ENCODE measurements at places on chromosomes 1 and 21.

GRCh38 chr1:231707407-231707806 is 80.8 kb downstream of the DISC1 start:
- DNase-seq = no peak

- DNase-seq = no peak
Measured at GRCh38 chr1:17447501-17447992, 8.1 kb upstream of the RCC2 start.

GRCh38 chr1:243507001-243507671 is 251.3 kb downstream of the SDCCAG8 start:
- DNase-seq = peak; percentile 14

GRCh38 chr21:15190837-15191236 is 126.0 kb upstream of the NRIP1 start:
- no peak for DNase-seq

DNA sequence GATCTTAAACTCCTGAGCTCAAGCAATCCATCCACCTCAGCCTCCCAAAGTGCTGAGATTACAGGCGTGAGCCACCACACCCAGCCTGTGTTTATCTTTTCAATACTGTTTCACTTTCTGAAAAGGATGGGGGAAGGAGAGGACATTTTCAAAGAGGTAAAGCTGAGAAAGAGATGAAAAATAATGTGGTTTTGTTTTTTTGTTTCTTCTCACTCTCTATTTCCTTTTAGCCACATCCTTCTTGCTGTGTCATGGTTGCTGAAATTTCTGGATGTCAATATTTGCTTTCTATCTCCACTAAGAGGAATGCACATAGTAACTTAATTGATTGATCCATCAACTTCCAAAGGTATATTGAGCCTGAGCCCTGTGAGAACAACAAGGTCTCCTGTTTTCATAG is 6.4 kb upstream of the C1orf21 start:
- DNase-seq = no peak

GRCh38 chr1:183575606-183576005 is 14.7 kb downstream of the NCF2 start:
- DNase-seq = no peak

- DNase-seq = no peak
Measured at GRCh38 chr1:218705911-218706893, 361.1 kb downstream of the TGFB2 start.

DNA sequence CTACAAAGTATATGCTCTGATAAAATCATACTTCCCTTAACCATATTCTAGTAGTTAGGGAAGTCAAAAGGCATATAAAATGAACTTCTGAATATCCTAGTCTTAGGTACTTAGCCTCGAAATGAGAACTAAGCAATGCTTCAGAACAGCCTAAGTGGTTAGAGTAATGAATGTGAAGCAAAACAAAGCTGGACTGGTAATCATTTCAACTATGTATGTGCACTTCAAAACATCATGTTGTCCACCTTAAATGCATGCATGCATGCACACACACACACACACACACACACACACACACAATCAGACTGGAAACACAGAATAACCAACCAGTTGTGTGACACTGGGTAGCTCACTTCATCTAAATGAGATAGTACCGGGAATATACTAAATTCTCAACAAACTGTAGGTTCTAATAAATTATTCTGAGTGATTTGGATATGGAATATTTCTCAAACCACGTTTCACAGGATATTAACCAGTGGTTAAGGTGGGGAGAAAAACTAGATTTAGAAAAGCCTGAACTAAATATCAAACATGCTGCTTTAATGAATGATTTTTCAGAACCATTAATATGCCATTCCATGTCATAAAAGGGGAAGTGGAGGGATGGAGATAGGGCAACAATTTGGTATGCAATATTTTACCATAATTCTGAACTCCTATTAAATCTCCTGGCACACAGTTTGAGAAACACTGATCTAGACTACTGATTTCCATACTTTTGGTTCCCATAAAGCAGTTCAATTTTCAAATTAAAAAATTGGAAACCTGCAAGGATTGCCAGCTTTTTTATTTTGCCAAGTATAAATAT is 19.5 kb downstream of the RNF115 start:
- DNase-seq = no peak

- DNase-seq = no peak
Measured at GRCh38 chr1:40291293-40291692, 25.8 kb downstream of the COL9A2 start.

GRCh38 chr1:226978432-226979114 is 38.5 kb downstream of the COQ8A start:
- no peak for DNase-seq

DNA sequence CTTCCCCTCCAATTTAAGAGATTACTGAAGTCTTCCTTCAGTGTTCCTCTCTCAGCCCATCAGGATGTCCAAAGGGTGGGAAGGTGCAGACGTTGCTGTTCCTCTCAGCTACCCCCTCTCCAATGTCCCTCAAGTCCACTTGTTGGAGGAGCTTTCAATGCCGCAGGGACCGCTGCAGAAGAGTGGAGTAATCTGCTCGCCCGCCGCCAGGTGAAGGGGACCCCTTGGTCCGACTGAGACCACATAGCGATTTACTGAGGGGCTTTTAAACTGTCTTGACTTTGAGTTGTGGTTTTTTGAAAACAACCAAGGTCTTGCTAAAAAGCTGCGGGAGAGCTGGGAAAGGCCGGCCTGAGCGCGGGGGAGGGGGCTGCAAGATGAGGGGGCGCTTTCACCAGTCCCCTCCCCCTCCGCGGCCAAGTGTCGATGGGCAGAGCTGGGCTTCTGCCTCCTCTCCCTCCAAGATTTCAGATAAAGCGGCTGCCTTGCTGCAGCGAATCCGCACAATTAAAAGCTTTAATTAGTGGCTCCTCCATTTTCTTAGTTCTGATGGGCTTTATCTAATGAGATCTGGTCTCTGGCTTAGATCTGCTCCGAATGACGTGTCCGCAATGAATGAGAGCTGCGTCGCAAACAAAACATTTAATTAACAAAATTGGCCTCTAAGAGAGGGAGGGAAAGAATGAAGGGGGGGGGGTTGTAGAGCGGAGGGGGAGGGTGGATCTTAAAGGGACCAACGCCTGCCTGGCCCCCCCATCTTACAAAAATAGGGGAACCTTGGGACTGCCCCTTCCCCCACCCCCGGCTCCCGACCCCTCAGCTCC is 5.9 kb downstream of the LMO4 start:
- DNase-seq = peak; percentile 70

DNA sequence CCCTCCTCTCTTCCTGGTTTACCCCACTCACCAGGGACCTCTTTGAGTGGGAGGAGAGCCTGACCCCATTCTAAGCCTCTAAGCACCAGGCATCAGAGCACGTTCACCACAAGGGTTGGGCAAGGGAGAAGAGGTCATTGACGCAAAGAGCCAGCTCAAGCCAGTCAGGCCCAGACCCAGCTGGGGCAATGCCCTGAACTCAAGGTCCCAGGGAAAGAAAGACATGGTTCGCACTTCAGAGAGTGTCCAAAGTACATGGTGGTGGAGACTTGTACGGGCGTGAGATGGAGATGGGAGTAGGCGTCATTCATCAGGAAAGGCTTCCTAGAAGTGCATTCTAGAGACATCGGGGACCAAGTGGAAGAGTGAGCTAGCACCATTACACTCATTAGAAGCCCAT is 7.2 kb downstream of the PKP1 start:
- DNase-seq = no peak

- no peak for DNase-seq
Measured at GRCh38 chr1:61425040-61425439, 299.9 kb downstream of the TM2D1 start.

- DNase-seq = no peak
Measured at GRCh38 chr1:204480515-204480914, 14.1 kb downstream of the PIK3C2B start.

- no peak for DNase-seq
Measured at GRCh38 chr1:63981408-63981773, 207.6 kb downstream of the ROR1 start.

GRCh38 chr1:19964542-19964941 is 14.9 kb downstream of the PLA2G2A start:
- no peak for DNase-seq

- DNase-seq = no peak
Measured at GRCh38 chr1:21324368-21325141, 34.3 kb upstream of the ECE1 start.

GRCh38 chr1:226712742-226713419 is 26.2 kb downstream of the ITPKB start:
- no peak for DNase-seq

GRCh38 chr1:165632491-165632890 is 1.5 kb downstream of the MGST3 start:
- no peak for DNase-seq

GRCh38 chr1:74652711-74653139 is 20.9 kb downstream of the ERICH3 start:
- no peak for DNase-seq

DNA sequence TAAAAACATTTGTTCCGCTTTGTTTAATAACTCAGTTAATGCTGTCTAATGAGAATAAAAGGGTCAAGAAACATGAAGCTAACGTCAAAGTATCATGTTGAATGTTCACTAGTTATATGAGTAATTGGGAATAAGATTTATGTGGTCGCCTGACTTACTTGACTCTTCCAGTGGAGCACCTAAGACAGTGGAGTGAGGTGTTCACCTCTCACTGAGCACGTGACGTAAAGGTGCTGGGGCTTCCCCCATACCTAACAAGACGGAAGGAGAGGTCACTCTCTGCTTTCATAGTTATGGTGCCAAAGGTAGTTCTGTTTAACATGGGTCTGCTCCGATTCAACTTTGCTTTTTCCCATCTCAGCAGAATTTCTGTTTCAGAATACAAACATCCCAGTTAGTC is 686 bp downstream of the KMO start:
- DNase-seq = no peak

DNA sequence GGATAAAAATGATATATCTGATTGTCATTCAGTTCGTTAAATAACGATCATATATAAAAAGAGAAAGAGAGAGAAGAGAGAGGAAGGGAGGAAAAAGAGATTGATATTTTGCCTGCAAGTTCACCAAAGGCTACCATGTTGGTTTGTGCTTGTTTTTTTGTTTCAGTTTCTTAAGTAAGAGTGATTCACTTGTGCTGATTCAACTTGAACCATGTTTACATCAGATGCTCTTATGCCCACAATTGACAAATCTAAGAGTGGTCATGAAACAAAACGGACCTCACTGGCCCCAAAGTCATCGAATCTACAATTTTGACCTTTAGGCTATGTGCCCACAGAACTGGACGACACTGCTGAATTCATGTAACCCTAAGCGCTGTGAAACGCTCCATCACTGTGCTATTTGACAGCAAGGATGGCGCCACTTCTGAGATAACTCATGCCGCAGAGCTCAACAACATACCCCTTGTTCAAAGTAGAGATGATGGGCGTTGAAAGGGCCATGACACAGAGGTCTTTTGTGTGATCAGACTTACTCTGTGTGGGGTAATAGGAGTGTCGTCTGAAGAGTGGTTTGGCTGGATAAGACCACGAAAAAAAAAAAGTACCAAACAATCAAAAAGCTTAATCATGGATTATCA is 481.4 kb downstream of the SETD4 start:
- DNase-seq = no peak

DNA sequence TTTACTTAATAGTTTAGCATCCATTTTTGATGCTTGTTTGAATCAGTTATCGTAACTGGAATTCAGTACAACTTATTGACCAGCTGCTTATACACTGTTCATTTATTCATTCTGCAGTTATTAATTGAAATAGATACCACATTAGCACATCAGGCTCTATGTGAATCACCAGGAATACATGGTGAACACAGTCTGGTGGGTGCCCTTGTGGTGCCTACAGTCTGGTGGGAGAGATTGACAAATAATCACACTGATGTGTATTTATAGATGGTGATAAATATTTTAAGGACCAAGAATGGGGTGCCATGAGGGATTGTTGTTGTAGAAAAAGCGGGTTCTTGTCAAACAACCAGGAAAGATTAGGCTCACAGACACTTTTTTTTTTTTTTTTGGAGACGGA is 87.6 kb downstream of the ZFYVE9 start:
- no peak for DNase-seq

DNA sequence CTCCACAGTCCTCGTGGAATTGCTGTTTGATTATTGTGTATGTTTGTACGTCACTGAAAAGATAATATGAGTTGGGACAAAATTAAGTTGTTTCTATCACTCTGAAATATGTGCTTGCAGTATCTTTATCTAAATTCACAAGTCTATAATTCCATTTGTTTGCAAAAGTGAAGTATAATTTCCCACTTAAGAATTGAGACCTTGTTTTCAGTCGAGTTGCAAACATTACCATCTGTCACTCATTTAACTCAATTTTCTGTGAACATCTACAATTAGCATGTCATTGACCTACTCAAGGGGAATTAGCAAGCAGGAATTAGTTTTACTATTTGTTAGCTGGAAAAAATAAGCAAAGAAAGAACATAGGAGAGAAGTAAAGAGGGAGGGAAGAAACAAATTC is 195.8 kb downstream of the TPR start:
- no peak for DNase-seq

- DNase-seq = no peak
Measured at GRCh38 chr1:64865105-64865757, 101.1 kb downstream of the JAK1 start.

GRCh38 chr1:96522927-96523326 is 198.7 kb upstream of the PTBP2 start:
- DNase-seq = no peak

- DNase-seq = no peak
Measured at GRCh38 chr1:87712261-87713010, 383.8 kb downstream of the LMO4 start.

DNA sequence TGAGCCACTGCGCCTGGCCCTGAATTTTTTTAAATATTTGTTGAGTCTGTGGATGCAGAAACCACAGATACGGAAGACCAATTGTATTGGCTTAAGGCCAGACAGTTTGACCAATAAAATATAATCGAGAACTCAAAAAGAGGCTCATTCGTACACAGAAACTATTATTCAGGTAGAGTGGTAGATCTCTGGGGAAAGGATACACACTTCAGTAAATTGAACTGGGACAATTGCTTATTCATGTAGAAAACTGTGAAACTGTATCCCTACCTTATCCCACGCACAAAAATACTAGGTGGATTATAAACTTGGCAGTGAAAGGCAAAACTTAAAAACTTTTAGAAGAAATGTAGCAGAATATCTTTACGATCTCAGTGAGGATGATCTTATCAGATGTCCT is 25.0 kb upstream of the SHE start:
- DNase-seq = no peak

DNA sequence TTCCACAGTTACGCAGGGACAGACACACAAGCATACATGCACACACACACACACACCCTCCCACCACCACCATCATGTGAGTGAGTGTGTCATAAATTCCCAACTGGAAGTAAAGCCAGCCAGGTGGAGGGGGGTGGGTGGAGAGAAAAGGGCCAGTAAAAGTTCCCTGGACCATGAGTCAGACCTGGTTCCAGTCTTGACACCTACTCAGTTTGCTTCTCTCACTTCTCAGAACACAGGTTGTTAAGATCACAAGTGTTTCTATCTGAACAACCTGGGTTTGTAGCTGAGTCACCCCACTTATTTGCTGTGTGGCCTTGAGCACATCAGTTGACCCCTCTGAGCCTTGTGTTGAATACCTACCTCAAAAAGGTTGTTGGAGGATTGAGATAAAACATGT is 9.6 kb downstream of the EPHA10 start:
- no peak for DNase-seq

Data from COR-L47 (cell line).